Liver (tissue), 10 donors: ENCODE measurements at places on chromosomes 5 and 9. TPM values are rescaled to one million over a fixed set of nuclear protein-coding genes. Genes with fewer than 3 reads are reported as not detected.

The GLRA1 gene
- polyA plus RNA-seq = not detected

The C7 gene
- polyA plus RNA-seq = 155 TPM

The FSTL4 gene
- polyA plus RNA-seq = 0.02 TPM

The ALDOB gene
- polyA plus RNA-seq = 1,872 TPM

The ZNF879 gene
- polyA plus RNA-seq = 0.48 TPM

The CYLC2 gene
- not detected for polyA plus RNA-seq

The IL13 gene
- polyA plus RNA-seq = not detected

GRCh38 chr5:79172269-79172668, 60.7 kb downstream of the BHMT start:
- H3K36me3 ChIP-seq = no peaks in the 10 kb centered on the region
- H3K27ac ChIP-seq = no peak overlapping the region
- no peaks in the 10 kb centered on the region for H3K27me3 ChIP-seq
- no peaks in the 10 kb centered on the region for H3K4me1 ChIP-seq
- no peak for DNase-seq

DNA sequence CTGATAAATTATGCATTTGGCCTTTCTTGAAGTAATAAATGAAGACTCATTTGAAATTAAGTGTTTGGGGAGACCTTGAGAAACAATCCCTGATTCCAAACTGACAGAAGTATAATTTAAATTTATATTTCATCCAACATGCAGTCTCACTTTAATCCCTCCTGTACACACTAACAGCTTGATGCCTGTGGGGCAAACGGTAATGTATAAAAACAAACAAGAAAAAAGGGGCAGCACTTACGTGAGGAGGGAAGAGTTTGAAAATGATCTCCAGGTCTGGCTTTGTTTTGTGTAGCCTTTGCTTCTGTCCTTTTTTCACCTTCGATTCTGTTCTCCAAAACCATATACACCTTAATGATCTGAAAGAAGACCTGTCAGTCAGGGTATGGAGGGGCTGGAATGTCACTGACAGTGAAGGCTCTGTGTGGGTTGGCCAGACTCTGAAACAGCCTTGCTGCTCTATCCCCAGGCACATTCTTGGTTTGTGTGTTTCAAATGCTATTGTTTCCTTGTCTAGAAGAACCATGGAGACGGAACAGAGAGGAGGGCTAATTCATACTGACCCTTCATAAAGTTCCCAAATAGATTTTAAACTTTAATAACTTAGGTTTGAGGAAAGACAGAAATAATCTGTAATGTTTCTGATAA, 338.2 kb upstream of the WWC1 start:
- H3K27ac ChIP-seq = no peak overlapping the region
- H3K36me3 ChIP-seq = no peaks in the 10 kb centered on the region
- no peak overlapping the region for H3K4me3 ChIP-seq
- no peak for DNase-seq
- H3K27me3 ChIP-seq = no peaks in the 10 kb centered on the region

DNA sequence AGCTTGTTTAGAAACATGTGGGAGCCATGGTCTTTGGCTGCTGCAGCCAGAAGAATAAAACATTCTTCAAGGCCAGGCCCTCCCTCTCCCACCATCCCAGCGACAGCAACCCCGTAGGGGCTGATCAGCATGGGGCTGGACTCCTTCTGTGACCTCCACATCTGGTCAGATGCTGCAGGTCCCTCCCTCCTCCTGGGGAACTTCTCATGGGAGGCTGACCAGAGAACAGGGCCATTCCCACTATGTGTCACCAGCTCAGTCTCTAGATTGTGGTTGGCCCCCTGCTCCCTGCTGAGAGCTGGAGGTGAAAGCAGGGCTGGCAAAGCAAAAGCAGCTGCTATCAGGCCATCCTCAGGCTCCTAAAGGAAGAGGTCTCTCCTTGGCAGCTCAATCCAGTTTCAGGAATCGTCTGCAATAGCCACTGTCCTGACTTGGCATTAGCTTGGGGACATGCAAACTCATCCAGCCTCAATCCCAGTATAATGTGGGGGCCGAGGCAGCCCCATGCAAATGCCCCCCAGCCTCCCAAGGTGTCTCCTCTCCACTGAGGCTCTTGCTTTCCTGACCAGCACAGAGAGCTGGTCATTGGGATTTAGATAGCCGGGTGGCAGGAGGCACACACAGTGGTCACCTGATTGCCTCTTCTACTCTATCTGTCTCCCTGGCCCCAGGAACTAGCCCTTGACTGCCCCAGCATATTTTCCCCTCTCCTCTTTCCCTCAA, 81.5 kb downstream of the NRG2 start:
- no peak overlapping the region for H3K27ac ChIP-seq
- no peak for DNase-seq
- H3K4me1 ChIP-seq = no peaks in the 10 kb centered on the region
- no peak overlapping the region for H3K4me3 ChIP-seq

GRCh38 chr9:83291196-83291595, 228.3 kb upstream of the RASEF start:
- H3K4me1 ChIP-seq = no peaks in the 10 kb centered on the region
- H3K36me3 ChIP-seq = no peaks in the 10 kb centered on the region
- H3K27ac ChIP-seq = no peak overlapping the region

DNA sequence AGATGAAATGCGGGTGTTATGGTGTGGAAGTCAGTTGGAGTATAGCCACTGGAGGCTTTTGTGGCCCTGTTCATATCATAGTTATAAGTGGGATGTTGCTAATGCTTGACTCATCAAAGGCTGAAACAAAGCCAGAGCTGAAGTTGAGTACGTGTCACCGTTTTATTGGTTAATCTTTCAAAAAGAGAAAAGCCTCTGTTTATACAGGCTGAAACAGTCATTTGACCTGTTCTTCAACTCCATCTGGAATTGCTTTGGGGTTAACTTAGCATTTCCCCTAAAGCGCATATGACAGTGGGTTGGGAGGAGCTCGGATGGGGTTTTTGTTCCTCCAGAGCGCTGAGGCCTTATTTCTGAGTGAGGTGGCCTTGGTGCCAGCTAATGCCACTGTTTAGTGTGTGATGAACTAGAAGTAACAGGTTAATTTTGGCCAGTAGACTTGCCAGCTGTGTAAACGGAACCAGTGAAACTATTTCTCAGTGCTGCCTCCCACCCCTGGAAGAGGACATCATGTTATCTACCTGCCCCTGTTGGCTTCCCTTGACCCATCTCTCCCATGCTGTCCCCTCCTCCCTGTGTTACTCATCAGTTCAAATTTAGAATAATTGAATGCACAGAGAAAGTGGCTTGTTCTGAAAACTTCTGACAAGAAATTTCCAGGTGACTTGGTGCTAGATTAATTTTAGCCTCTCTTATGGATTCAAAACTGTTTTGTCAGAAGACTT, 34.2 kb downstream of the MTAP start:
- no peak for DNase-seq
- no peak overlapping the region for H3K27ac ChIP-seq
- no peaks in the 10 kb centered on the region for H3K4me1 ChIP-seq
- H3K36me3 ChIP-seq = peaks cover 26% of the 10 kb centered on the region
- no peak overlapping the region for H3K4me3 ChIP-seq

DNA sequence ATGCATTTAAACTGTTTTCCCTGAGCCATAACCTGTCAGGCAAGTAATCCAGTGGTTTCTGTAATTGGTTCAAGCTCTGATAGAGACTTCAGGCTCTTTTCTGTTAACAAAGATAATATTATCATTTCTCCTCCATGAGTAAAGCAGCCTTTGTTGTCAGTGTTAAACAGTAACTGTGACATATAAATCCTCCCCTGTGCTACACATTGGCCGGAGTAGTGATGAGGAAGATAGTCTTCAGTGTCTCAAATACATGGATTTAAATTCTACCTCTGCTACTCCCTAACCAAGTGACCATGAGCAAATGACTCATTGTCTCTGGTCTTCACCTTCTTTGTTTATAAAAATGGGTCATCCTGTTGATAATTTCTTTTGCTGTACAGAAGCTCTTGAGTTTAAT, 615.5 kb upstream of the CHD1 start:
- H3K4me1 ChIP-seq = no peaks in the 10 kb centered on the region
- no peaks in the 10 kb centered on the region for H3K36me3 ChIP-seq
- no peaks in the 10 kb centered on the region for H3K27me3 ChIP-seq
- H3K27ac ChIP-seq = no peak overlapping the region

DNA sequence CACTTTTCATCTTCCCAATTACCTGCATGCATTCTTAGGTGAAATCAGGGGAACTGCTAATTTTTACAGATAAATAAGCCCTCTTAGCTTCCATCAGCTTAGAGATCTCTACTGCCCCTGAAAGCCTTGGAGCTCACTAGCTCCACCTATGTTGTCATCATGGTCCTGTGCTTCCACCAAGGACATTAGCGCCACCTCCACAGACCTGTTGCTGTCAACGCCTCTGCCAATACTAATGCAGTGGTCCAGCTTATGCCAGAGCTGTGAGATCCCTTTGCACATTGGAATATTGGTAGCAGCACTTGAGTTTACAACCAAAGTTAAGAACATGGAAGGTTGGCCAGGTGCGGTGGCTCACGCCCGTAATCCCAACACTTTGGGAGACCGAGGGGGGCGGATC, 7.7 kb upstream of the SHISAL2B start:
- no peaks in the 10 kb centered on the region for H3K4me1 ChIP-seq
- no peaks in the 10 kb centered on the region for H3K27me3 ChIP-seq
- DNase-seq = no peak
- no peak overlapping the region for H3K4me3 ChIP-seq
- no peak overlapping the region for H3K27ac ChIP-seq
- H3K36me3 ChIP-seq = no peaks in the 10 kb centered on the region

DNA sequence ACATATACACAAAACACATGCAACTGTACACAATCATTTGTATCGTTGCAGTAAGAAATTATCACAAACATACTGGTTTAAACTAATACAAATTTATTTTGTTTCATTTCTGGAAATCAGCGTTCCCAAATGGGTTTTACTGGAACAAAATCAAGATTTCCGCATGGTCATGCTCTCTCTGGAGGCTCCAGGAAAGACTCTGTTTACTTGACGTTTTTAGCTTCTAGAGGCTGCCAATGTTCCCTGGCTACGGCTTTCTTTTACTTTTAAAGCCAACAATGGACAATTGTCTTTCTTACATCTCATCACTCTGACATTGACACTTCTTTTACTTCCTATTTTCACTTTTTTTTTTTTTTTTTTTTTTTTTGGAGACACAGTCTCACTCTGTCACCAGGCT, 793.1 kb downstream of the CDH9 start:
- H3K27ac ChIP-seq = no peak overlapping the region
- no peaks in the 10 kb centered on the region for H3K36me3 ChIP-seq
- H3K4me1 ChIP-seq = no peaks in the 10 kb centered on the region
- no peak overlapping the region for H3K4me3 ChIP-seq
- H3K27me3 ChIP-seq = no peaks in the 10 kb centered on the region
- DNase-seq = no peak

GRCh38 chr5:1761453-1761755, 38.2 kb downstream of the MRPL36 start:
- H3K36me3 ChIP-seq = no peaks in the 10 kb centered on the region
- H3K27me3 ChIP-seq = no peaks in the 10 kb centered on the region
- no peak overlapping the region for H3K4me3 ChIP-seq
- no peak for DNase-seq
- H3K4me1 ChIP-seq = no peaks in the 10 kb centered on the region

DNA sequence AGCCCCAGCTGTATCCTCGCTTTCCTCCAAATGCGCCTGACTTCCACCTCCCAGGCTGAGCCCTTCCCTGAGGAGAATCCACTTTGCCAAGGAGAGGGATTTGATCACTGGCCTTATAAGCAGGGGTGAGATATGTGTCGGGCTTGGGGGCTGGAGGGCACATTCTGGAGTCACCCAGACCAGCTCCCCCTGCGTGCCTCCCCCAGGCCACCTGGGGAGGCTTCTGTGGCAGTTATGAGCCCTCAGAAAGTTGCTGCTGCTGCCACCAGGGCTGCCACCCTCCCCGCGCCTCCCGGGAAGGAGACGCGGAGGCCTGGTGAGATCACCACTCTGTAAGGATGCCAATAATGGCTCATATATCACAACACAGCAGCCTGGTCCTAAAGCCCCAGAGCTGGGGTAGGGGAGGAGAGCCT, 211.5 kb downstream of the PAPPA start:
- no peaks in the 10 kb centered on the region for H3K4me1 ChIP-seq
- H3K4me3 ChIP-seq = no peak overlapping the region
- H3K36me3 ChIP-seq = no peaks in the 10 kb centered on the region
- no peak overlapping the region for H3K27ac ChIP-seq

DNA sequence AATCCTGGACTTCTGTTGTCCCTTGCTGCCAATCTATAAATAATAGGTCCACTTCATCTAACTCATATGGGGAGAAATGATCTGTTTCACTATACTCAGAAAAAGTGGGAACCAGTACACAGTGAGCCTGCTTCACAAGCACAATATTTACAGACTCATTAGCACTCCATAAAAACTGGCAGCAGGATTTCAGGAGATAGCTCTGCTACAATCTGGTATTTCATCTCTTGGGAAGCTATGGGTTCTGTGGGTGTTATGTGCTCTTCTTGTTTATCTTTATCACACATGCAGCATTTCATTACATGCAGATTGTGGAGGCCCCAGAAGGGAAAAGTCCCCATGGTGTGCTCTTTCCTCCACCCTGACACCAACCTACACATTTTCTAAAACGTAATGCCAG, 33.2 kb downstream of the UGT3A2 start:
- H3K27ac ChIP-seq = no peak overlapping the region
- H3K4me1 ChIP-seq = no peaks in the 10 kb centered on the region
- no peak for DNase-seq
- H3K36me3 ChIP-seq = no peaks in the 10 kb centered on the region
- H3K4me3 ChIP-seq = no peak overlapping the region

- H3K27me3 ChIP-seq = no peaks in the 10 kb centered on the region
- DNase-seq = no peak
- peaks cover 13% of the 10 kb centered on the region for H3K4me1 ChIP-seq
- H3K4me3 ChIP-seq = no peak overlapping the region
- H3K36me3 ChIP-seq = no peaks in the 10 kb centered on the region
- peak overlapping the region; percentile 77 for H3K27ac ChIP-seq
These were observed 96.9 kb upstream of the KLF4 start for GRCh38 chr9:107586493-107586892.

- no peak for DNase-seq
- no peaks in the 10 kb centered on the region for H3K27me3 ChIP-seq
- no peak overlapping the region for H3K27ac ChIP-seq
- no peak overlapping the region for H3K4me3 ChIP-seq
These were observed 184.8 kb upstream of the TBCA start for GRCh38 chr5:77960863-77961396.

DNA sequence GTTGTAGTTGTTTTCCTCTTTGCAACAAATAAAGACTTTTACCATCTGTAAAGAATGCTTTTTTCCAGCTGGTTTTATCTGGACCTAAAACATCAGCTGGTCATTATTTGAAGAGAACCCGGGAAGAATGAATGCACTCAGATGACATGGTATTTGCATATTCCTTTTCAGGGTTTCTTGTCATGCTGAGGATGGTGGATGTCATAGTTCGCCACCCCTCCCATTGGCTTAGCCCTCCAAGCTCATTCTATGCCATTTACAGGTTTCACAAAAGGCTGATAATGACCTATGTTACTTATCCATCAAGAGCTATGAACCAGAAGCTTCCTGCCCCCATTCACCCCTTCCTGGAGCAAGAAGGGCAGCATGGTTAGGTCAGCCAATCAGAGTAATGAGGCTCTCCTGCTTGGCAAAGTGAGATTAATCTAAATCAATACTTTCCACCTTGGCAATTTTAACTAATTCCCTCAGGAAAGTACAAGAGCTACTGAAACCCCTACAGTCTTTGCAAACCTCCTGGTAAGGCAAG, 440.5 kb upstream of the TLE4 start:
- H3K27me3 ChIP-seq = no peaks in the 10 kb centered on the region
- H3K27ac ChIP-seq = no peak overlapping the region
- no peak for DNase-seq
- no peak overlapping the region for H3K4me3 ChIP-seq
- H3K4me1 ChIP-seq = no peaks in the 10 kb centered on the region
